Foreskin melanocyte (primary cell): ENCODE measurements at places on chromosomes 11 and 22.

- no peak for DNase-seq
These were observed 219.3 kb upstream of the POU2AF2 start for GRCh38 chr11:111026241-111026640.

- peak; percentile 25 for DNase-seq
These were observed 2.3 kb downstream of the IRF7 start for GRCh38 chr11:613369-613968.

DNA sequence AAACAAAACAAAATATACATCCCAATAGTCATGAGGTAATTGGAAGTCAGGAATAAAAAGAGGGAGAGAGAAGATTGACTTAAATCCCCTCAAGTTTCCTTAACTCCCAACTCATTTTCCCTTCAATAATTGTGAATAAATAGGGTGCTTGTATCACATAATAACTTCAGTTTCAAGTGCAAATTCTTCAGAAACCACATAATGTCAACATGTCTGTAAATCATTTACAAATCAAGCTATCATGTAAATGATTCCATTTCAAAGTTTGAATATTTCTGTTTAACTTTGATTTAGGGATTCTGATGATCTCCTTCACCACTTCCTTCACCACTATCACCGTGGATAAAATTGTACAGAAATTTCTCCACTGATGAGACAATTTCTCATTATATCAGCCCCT lies 23.2 kb downstream of the CASP5 start:
- peak; percentile 32 for DNase-seq

GRCh38 chr11:34613552-34614056 lies 7.3 kb upstream of the EHF start:
- no peak for DNase-seq

- no peak for DNase-seq
These were observed 65.7 kb upstream of the LMO1 start for GRCh38 chr11:8329336-8329735.

DNA sequence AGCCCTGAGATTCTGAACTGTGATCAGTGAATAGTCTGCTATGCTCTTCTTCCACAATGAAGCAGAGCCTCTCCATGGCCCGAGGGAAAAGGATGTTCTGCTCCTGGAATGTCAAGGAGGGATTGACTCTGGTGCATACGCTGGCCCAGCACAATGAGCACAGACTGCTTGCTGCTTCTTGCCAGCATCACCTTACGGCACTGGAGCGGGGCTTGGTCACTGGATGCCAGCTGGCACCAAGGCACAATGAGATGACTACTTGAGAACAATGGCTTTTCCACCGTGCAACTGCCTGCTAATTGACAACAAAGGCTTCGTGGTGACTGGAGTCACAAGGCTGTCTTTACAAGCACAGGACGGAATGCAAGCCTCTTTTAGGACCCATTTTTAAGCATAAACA lies 139.2 kb downstream of the DSCAML1 start:
- no peak for DNase-seq

GRCh38 chr11:61963016-61963281 lies 4.5 kb downstream of the FTH1 start:
- no peak for DNase-seq

DNA sequence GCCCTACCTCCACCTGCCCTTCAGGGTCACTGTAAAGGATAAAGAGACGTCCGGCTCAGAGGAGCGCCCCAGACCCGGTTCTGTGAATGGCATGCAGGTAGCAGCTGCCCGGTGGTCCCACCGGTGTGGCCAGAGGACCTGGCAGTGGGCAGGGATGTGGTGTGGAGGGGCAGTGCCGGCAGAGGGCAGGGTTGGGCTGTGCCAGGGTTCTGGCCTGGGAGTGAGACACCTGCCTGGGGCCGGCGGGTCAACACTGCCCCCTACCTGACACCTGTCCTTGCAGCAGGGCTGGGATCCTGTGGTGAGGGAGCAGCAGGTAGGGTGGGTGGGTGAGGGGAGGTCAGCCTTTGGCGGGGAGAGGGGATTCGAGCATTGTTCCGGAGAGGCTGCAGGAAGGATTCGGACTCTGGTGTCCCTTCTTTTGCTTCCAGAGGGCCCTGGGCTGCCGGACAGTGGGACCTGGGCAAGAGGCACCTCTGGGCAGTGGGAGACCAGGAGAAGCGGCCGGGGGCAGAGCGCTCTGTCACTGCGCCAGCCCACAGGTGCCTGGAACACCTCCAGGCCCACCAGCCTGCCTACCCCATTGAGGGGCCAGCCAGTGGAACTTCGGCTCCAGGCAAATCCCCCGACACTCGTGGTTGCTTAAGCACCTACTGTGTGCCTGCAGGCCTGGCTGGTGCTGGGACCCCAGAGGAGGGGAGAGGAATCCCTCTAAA lies 1.6 kb upstream of the PHLDA2 start:
- DNase-seq = no peak

DNA sequence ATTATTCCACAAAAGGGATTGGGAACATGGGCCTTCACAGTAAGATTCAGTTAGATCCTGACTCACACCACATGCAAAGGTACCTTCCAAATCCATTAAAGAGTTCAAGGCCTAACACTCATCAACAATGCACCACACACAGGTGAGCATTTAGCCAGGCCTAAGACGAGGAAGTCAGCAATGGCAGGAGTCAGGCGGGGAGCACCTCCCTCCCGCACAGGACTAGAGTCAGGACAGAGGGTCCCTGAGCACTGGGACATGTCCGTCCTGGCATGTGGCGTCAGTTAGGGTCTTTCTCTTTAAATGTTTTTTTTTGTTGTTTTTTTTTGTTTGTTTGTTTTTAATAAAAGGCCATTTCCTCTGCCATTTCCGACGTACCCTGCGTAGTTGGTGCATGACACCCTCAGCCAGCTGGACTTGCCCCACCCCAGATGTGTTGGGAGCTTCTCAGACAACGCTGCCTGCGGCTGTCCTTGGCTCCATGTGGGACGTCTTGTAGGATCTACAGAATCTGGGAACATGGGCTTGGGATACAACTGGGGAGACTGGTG lies 1458.6 kb downstream of the BRD1 start:
- DNase-seq = no peak

DNA sequence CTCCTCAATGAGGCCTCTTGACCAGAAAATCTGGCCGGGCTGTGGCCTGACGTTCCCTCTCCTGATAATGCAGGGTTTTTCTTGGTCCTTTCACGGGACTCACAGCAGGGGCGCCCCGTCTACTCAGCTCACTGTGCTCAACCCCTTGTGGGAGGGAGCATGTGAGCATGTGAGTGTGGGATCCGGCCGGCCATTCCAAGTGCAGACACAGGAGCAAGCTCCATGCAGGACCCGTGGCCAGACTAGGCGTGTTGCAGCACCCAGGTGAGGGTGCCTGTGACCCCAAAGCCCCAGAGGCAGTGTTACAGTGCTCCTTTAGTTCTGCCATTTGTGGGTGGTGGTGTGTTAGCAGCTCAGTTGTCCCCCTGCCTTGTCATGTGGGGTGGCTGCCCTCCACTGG lies 18.0 kb downstream of the DHCR7 start:
- DNase-seq = no peak

DNA sequence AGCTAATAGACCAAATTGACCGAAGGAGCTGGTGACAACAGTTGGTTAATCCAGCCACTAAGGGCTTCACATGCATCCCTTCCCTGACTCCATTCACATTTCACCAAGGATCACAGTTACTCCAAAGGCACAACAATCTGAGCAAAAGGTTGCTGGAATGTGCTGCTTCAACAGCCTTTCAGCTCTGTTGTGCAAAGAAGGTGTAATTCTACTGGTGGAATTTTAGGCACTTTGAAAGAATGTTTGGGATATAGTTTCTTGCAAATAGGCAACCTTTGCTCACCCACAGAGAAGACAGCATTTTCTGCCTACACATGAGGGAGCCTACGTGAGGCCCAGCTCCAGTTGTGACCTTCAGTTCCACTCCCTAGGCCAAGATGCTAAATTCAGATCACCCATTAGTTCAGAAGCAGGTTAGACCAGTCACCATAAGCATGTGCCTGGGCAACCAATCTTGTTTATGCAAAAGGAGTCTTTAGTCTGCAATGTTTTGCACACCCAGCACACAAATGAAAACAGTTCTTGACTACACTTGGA lies 21.6 kb upstream of the FCHSD2 start:
- no peak for DNase-seq

DNA sequence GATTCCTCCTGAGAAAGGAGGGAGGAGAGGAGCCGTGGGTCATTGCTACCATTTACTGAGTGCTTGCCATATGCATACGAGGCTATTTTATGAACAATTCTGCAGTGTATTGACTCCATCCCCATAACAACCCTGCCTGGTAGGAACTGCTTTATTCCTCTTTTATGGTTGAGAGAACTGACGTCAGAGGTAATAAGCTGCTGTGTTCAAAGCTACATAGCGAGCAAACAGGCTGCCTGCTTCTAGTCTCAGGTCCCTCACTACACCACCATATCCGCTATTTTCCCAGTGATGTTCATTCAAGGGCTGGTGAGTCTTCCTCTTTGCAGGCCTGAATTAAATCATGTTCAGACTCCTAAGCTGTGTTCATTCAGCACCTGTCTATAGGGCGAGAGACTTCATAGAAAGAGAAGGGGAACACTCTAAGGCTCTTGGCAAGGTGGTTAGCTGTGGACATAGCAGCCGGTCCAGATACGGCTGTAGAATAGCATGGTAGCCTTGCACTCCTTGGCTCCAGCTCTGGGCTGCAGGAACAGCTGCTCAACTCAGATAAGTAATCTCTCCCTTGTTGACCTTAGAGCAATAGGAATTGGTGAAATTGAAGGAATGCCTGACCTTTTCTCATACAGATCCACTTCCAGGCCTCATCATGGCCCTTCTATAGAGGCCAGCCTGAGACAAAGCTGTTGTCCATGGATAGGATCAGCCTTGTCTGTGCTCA lies 82.6 kb downstream of the MICAL2 start:
- DNase-seq = no peak

GRCh38 chr11:118921929-118922744 lies 3.6 kb downstream of the BCL9L start:
- no peak for DNase-seq

GRCh38 chr22:17102297-17102667 lies 17.5 kb downstream of the IL17RA start:
- DNase-seq = no peak

GRCh38 chr11:61133956-61134662 lies 27.1 kb downstream of the VPS37C start:
- DNase-seq = no peak

GRCh38 chr11:17939542-17939941 lies 73.3 kb downstream of the SERGEF start:
- no peak for DNase-seq

DNA sequence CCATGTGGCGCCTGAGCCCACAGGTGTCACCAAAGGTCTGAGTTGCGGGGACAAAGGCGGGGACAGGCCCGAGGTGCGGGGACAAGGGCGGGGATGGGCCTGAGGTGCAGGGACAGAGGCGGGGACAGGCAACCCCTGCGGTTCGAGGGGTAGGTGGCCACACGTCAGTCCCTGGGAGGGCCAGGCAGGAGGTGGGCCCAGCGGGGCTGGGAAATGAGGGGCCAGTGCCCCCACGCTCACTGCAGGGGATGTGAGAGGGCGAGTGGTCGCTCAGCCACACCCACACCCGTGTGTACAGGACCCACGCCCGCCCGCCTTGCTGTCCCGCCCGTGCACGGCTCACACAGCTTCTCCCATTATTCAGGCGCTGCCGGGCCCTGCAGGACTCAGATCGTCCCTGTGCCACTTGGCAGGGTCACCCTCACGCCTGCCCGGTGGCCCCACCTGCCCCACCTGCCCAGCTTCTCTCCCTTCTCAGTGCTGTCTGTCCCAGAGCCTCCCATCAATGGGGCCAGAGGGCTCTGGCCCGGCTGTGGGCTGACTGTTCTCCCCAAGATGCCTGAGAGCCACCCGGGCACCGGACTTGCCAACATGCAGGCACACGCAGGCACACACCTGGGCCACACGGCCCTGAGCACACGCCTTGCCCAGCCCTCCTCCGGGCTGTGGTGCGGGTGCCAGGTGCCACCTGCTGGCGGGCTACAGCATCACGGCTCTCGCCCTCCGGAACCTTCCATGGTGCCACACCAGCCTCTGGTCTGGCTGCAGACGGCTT lies 14.2 kb upstream of the MUC6 start:
- peak; percentile 11 for DNase-seq

DNA sequence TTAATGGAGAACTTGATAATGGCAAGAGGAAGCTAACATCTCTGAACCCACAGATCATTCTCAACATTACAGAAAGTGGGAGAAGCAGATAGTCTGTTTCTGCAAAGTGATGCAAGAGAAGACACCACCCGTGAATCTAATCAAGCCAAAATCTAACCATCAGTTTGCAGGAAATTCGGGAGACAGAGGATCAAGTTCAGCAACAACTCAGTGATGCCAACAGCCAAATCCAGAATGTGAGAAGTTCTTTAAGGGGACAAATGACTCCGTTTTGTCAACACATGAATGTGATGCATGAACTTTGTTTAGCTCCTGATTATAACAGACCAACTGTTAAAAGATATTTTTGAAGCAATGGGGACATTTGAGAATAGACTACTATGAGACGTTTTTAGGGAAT lies 95.2 kb upstream of the LDLRAD3 start:
- DNase-seq = no peak

DNA sequence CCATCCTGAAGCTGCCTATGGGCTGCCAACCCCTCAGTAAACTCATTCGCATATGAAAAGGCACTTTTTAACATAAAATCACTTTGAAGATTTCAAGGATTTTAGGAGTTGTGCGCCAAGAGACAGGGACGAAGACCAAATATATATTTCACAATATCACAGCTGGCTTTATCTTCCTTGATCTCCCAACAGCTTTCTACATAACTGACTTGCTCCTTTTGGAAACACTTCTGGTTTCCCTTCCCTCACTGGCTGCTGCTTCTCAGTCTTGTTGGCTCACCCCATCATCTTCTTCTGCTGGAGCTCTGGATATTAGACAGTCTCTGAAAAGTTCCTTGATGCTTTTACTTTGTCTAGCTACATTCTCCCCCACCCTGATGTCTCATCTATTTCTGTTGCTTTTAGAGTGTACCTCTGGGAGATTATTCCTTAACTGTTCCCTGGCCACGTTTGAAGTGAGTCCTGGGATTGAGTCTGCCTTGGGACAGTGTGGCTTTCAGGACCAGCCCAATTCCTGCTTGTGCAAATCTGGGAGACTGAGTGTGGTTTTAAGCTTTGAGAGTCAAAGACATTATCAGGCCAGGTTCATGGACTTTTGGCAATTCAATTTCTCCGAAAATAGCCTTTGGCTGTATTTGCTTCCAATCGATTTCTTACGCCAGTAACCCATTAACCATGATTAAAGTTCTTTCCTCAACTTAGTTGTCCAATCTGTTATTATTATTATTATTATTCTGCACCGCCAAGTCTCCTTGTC lies 30.9 kb upstream of the NNMT start:
- no peak for DNase-seq

DNA sequence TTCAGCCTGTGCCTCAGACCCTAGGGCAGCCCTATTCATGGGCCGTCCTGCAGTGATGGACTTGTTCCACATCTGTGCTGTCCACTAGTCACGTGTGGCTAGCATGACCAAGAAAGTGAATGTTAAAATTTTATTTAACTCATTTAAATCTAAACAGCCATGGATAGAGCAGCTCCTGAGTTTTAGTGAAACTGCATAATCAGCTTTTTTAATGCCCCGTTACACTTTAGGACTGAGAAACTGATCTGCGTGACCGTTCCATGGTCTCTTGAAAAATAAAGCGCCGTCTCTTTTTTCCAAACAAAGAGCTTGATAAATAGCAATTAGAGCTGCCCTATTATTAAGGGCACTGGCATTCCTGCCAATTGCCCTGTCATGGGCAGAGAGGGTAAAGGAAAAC lies 76.5 kb upstream of the SNX19 start:
- no peak for DNase-seq

- no peak for DNase-seq
These were observed 95.3 kb upstream of the FGF3 start for GRCh38 chr11:69914286-69915150.
